ENCODE measurements at places on chromosomes 7 and 10.

DNA sequence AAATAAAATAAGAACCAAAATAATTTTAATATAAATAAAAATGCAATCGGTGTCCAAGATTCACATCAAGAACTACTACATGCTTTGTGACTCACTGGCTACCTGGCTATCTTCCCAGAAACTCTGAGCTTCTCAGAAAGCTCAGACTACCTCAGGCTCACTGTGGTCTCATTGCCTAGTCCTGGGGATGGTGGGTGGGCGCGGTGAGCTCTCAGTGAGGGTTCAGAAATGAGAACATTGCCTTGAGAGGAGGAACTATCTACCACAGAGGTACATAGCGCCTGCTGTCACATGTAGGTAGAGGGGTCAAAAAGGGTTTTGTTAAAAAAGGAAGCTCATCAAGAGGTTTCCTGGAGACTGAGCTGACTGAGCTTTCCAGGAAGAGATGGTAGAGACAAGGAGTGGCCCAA, 108.0 kb downstream of the WDFY4 start:
- DNase-seq, result no peak

- no peak for DNase-seq
Measured at GRCh38 chr7:1410992-1411391, 48.3 kb downstream of the MICALL2 start.

- no peak for DNase-seq
Measured at GRCh38 chr10:68153473-68154210, 44.4 kb downstream of the MYPN start.

- peak; percentile 60 for DNase-seq
Measured at GRCh38 chr10:71285180-71285545, 33.9 kb upstream of the SLC29A3 start.

DNA sequence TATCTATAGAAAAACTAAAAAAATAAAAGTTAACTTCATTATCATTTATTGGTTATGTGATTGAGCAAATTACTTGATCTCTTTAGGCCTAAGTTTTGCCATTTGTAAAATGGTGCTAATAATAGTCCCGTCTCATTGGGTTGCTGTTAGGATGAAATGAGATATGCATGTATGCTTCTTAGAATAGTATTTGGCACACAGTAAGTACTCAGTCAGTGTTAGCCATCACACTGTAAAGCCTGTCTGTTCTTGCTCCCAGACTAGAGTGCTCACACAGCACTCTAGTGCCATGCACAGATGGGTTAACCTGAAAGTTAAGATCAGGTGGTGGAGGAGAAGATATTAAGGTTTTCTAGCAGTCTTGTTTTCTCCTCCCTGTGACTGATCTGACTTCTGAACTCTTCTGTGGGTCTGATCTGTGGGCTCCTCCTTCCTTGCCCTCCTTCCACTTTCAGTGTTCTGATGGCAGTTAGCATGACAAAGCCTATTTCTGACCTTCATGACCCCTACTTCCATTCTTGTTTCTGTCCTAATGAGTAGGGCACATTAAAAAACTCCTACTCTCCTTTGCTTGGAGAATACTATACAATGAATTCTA, 167.5 kb downstream of the RNLS start:
- no peak for DNase-seq

Data from endothelial cell (in vitro differentiated cells).